Fibroblast of skin of left biceps (primary cell): ENCODE measurements at places on chromosomes 6 and 20.

- DNase-seq, result no peak
Observed at GRCh38 chr6:149484733-149485700, at the start of gene ZC3H12D. TSS of gene ZC3H12D (minus strand) at chr6:149485014. CDS start at chr6:149474543, 10,471 bp downstream.

DNA sequence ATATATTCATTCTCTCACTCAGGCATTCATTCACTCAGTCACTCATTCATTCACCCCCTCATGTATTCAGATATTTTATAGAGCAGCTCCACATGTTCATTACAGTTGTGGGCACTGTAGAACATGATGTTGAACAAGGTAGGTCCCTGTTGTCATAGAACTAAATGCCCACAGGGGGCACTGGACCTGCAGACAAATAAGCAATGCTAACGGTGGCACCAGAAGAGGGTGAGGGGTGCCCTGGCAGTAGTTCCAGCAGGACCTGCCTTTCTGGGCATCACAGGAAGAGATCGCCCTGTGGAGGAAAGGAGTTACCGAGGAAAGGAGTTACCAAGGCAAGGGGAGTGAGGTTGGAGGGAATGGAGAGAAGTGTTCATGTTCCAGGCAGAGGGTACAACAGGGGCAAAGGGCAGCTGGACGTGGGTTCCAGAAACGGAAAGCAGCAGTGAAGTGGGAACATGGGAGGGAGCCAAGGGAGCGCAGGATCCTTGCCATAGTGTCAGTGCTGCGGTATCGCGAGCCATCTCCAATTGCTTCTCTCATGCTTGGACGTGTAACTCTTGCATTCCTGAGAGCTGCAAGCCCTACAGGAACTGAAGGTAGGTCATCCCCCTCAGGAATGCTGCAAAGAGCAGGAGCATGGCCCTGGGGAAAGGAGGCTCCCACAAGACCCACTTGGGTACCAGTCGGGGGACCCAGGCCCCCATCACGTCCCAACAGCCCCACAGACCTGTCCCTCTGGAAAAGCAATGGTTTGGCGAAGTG, 128.2 kb downstream of the EDN3 start:
- DNase-seq, result no peak

- DNase-seq, result no peak
Observed at GRCh38 chr20:3090565-3090964, 6.0 kb upstream of the AVP start.

- DNase-seq, result no peak
Observed at GRCh38 chr6:145115638-145116037, 619.7 kb downstream of the EPM2A start.

GRCh38 chr20:31717478-31718201, 5.0 kb downstream of the BCL2L1 start:
- no peak for DNase-seq

DNA sequence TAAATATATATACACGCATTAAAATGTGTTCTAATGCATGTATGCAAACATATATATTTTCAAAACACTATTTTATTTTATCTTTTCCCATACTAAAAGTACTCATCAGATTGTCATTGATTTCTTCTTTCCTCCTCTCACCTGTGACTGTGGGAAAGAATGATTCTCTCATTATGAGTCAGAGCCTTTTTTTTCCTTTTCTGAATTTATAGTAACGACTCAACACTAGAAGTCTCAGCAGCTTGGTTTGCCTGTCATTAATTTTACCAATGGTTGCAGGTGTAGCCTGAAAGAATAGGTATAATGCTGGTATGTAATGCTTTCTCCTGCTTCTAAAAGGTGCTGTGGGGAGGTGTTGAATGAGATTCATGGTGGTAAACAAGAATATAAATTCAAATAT, 328.7 kb downstream of the UTRN start:
- no peak for DNase-seq

GRCh38 chr6:36204068-36204753, 7.7 kb downstream of the BRPF3 start:
- no peak for DNase-seq

- no peak for DNase-seq
Observed at GRCh38 chr6:55675941-55676340, 96.9 kb upstream of the HMGCLL1 start.

- DNase-seq, result no peak
Observed at GRCh38 chr6:3138341-3138740, 19.0 kb downstream of the TUBB2A start.

DNA sequence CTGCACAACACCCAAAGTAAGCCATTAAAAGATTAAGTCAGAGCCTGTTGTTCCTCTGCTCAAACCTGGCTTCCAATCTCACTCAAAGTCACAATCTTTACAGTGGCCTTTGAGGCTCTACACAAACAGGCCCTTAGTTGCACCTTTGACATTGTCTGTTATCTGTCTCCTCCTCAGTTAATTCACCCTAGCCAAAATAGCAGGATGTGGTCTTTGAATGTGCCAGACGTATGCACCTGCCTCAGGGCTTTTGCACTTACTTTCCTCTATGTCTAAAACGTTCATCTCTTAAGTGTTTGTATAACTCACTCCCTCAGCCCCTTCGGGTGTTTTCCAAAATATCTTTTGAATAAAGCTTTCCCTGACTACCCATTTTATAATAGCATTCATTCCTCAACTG, 107.7 kb downstream of the EYA4 start:
- no peak for DNase-seq

- DNase-seq, result no peak
Observed at GRCh38 chr6:23784301-23784919, 341.6 kb upstream of the NRSN1 start.

DNA sequence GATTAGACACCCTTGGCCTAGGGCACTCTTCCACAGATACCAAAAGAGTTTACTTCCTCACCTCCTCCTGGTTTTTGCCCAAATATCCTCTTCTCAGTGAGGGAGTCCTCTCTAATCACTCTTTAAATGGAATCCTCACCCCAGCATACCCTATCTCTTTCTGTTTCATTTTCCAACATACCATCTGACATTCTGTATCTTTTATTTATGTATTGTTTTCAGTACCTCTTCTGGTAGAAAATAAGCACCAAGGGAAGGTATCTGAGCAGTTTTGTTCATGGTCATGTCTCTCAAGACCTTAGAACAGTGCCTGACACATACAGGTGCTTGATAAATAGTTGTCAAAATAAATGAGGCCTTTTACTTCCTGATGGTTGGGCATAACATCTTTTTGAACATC, 55.1 kb downstream of the KIAA0408 start:
- DNase-seq, result no peak

- DNase-seq, result no peak
Observed at GRCh38 chr20:36848677-36849076, 27.3 kb upstream of the TLDC2 start.

- no peak for DNase-seq
Observed at GRCh38 chr6:24387818-24388217, 14.9 kb upstream of the MRS2 start.

GRCh38 chr6:79152269-79152737, 74.2 kb upstream of the PHIP start:
- DNase-seq, result no peak

DNA sequence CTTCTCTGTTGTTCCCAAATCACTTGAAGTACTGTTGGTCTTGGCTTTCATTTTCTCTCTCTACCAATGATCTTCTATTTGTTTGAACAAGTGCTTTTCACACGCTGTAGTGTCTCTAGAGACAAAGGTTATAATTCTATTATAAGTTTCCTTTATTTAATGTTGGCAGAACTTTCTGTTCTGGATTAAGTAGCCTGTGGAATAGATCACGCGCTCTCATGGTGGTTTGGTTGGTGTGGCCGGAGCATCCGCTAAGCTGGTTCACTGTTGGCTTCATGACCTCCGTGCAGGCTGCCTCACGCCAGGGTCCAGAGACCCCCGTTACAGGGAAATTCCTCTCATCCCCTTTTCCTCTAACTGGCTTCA, 30.9 kb upstream of the KIF25 start:
- DNase-seq, result no peak

DNA sequence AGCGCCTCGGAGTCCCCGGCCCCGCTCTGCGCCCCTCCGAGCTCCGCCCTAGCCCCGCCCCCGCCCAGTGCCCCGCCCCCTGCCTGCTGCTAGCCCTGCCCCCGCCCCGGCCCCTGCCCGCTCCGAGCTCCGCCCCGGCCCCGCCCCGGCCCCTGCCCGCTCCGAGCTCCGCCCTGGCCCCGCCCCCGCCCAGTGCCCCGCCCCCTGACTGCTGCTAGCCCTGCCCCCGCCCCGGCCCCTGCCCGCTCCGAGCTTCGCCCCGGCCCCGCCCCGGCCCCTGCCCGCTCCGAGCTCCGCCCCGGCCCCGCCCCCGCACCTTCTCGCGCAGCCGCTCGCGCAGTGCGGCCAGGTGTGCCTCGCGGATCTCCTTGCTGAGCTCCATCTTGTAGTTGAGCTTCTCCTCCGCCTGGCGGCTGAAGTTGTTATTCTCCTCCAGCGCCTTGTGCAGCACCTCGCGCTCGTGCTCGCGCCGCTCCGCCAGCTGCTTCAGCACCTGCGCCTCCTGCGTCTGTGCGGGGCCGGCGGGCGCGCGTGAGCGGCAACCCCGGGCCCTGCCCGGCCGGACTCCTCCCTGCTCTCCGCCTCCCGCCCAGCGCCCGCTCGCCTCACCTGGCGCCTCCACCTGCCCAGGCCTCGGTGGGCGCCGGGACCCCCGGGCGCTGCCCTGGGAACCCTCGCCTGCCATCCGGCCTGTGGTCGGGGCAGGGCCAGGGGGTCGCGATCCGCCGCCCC, 11.3 kb downstream of the STMN3 start:
- no peak for DNase-seq

GRCh38 chr6:163432300-163432699, 17.8 kb downstream of the QKI start:
- no peak for DNase-seq

DNA sequence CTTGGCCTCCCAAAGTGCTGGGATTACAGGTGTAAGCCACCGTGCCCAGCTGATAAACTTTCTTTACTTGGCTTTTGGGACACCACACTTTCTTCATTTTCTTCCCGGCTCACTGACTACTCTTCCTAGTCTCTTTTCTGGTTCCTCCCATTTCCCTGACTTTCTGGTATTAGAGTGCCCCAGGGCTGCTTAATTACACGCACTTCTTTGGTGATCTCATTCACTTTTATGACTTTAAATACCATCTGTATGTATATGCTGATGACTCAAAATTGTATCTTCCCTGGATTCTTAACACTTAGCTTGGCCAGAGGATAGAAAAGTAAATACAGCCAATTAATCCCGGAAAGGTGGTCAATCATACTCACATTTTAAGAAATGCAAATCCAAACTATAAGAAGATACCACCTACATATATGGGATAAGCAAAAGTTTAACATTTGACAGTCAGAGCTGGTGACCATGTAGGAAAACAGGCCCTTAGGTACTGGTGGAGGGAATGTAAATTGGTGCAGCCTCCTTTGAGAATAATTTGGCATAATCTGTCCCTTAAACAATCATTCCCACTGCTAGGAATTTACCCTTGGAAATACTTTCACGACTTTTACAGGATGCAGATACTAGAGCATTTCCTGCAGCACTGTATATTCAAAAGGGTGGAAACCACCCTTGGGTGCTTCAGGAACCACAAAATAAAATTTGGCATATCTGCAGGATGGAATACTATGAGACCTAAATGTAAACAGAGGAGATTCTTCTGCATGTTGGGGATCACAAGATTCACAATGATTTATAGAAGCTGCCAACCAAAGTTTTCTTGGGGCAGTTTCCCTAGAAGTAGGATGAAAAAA, 9.4 kb upstream of the NANP start:
- DNase-seq, result no peak

DNA sequence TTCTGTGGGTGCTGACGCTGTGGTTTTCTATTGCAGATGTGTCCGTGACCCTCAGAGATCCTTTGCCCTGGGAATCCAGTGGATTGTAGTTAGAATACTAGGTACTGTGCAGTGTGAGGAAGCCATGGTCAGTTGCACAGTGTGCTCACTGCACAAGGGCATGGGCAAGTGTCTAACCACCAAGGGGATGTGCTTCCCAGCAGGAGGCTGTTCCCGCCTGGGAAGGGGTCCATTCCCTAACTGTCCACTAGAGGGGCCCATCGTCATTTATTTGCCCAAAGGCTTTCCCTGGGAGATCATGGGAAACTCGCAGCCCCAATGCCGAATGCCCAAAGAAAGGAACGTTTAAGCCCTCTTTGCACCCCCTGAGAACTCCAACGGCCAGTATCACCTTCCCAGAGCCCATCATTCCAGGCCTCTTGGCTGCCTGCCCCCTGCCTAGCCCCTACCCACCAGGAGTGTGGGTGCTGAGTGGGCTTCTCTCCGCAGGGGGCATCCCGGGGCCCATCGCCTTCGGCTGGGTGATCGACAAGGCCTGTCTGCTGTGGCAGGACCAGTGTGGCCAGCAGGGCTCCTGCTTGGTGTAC, 26.2 kb downstream of the SLCO4A1 start:
- DNase-seq, result peak; percentile 37

GRCh38 chr20:41249411-41250281, 67.9 kb downstream of the ZHX3 start:
- DNase-seq, result peak; percentile 51

DNA sequence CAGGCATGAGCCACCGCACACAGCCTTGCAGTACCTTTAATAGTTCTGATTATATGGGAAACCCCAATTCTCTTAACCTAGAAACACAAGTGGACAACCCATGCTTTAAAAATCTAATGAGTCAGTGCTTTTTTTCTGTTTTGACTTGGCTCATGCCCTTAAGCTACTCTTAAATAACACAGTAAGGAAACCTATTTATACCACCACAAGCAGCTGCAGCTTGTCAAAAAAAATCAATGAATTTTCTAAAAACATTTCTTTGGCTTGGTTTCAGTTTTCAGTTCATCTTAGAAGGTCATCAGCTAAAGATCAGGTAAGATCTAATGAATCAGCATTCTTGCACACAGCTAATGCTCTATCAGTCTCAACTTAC, 124.1 kb upstream of the DST start:
- no peak for DNase-seq

DNA sequence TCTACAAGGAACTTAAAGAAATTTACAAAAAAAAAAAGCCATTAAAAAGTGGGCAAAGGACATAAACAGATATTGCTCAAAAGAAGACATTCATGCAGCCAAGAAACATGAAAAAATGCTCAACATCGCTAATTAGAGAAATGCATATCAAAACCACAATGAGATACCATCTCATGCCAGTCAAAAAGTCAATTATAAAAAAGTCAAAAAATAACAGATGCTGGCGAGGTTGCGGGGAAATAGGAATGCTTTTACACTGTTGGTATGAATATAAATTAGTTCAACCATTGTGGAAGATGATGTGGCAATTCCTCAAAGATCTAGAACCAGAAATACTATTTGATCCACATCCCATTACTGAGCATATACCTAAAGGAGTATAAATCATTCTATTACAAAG, 411.9 kb upstream of the MARCKS start:
- no peak for DNase-seq

DNA sequence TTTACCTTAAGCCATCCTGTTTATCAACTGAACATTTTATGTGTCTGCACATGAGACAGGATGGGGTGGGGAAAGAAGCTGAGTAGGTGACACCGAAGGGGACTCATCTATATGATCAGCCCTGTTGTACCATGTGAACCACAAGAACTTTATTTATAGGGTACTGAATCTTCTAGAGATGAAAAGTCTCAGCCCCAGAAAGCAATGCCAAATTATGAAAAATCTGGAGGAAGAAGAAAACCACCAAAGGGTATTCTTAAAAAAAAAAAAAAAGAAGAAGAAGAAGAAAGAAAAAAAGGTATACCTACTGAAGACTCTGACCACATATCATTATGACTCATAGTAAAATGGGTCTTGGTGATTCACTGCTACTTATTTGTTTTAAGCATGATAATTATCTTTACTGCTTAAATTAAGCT, 39.8 kb upstream of the HBS1L start:
- no peak for DNase-seq

GRCh38 chr6:157768863-157769551, 54.0 kb upstream of the SNX9 start:
- DNase-seq, result no peak
